ENCODE measurements at places on chromosomes 13 and 19.

GRCh38 chr19:3112375-3113099 is 18.4 kb downstream of the GNA11 start:
- DNase-seq, result no peak
- no peak overlapping the region for H3K4me3 ChIP-seq
- H3K36me3 ChIP-seq, result peaks cover 11% of the 10 kb centered on the region
- no peaks in the 10 kb centered on the region for H3K27me3 ChIP-seq
- H3K4me1 ChIP-seq, result peaks cover 3% of the 10 kb centered on the region

- no peak overlapping the region for H3K27ac ChIP-seq
- H3K27me3 ChIP-seq, result no peaks in the 10 kb centered on the region
- H3K36me3 ChIP-seq, result peaks cover 39% of the 10 kb centered on the region
- no peak for DNase-seq
- no peaks in the 10 kb centered on the region for H3K4me1 ChIP-seq
- H3K4me3 ChIP-seq, result no peak overlapping the region
Observed at GRCh38 chr13:51361106-51361505, 21.6 kb downstream of the SERPINE3 start.

DNA sequence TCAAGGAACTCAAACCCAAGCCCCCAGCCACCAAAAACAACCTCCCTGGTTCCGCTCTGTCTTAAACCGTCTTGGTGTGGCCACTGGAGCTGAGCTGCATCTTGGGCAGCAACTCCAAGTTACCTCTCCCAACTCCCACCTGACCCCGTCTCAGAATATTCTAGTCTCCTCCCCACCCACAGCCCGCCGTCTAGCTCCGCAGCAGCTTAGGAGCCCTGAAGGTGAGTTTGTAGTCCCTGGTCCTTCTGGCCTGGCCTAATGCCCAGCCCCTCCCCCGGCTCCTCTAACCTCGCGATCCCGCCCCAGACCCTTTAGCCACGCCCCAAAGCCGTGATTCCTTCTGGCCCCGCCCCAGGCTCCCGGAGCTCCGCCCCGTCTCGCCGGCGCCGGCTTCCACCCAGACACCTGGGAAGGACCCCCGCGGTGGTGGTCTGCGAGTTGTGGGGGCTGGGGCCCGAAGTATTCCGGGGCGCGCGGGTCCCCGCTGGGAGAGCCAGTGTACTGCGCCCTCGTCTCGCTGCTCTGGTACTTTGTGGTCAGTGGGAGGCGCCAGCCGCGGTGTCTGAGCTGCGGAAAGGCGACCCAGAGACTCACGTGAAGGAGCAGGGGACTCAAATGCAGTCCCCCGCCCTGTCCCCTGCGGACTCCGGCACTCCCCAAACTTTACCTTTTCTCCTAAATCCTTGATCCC is 2.5 kb upstream of the LHB start:
- H3K4me3 ChIP-seq, result peak overlapping the region; percentile 37
- no peaks in the 10 kb centered on the region for H3K4me1 ChIP-seq
- DNase-seq, result no peak
- peaks cover 18% of the 10 kb centered on the region for H3K36me3 ChIP-seq
- no peaks in the 10 kb centered on the region for H3K27me3 ChIP-seq
- H3K27ac ChIP-seq, result no peak overlapping the region

DNA sequence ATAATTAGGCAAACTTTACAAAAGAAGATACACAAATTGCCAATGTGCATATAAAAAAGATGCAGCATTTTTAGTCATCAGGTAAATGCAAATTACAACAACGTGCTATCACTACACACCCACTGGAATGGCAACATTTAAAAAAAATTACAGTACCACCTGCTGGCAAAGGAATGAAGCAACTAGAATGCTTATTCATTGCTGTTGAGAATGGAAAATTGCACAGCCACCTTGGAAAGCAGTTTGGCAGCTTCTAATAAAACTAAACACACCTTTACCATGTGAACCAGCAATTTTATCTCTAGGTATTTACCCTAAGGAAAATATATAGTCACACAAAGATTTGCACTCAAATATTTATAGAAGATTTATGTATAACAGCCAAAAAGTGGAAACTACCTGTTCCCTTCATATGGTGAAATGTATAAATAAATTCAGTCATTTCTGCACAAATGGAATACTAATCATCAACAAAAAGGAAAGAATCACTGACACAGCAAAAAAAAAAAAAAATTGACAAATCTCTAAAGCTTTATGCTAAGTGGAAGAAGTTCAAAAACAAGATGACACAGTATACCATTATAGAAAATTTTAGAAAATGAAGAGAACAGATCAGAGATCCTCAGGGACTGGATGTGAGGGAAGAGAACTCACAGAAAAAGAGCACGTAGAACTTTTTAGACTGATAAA is 30.3 kb downstream of the OXGR1 start:
- H3K27ac ChIP-seq, result no peak overlapping the region
- H3K36me3 ChIP-seq, result no peaks in the 10 kb centered on the region
- no peak for DNase-seq
- no peak overlapping the region for H3K4me3 ChIP-seq
- no peaks in the 10 kb centered on the region for H3K4me1 ChIP-seq

GRCh38 chr13:113192279-113192678 is 16.2 kb downstream of the PCID2 start:
- no peak for DNase-seq
- peaks cover 95% of the 10 kb centered on the region for H3K36me3 ChIP-seq
- H3K4me3 ChIP-seq, result no peak overlapping the region

DNA sequence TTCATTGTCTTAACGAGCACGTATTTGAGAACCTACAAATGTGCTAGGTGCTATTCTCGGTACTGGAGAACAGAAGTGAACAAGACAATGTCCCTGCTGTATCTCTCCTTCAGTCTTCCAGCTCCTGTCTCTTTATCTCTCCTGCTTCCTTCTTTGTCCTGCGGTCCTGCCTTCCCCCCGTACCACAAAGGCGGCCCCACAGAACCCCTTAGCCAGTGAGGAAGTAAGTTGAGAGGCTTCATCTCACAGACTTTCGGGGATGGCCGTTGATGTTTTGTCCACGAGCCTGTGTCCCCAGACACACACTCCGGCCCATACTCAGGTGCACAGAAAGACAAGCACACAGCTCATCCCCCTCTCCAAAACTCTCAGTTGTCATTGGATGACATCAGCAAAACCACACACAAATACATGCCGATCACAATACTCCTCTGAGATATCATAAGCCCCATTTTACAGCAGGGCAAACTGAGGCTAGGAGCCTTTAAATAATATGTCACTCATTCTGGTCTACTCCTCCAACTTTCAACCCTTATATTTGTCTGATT is 507 bp upstream of the SWSAP1 start:
- peaks cover 7% of the 10 kb centered on the region for H3K36me3 ChIP-seq
- no peaks in the 10 kb centered on the region for H3K4me1 ChIP-seq
- no peaks in the 10 kb centered on the region for H3K27me3 ChIP-seq
- peak overlapping the region; percentile 94 for H3K27ac ChIP-seq
- DNase-seq, result no peak

DNA sequence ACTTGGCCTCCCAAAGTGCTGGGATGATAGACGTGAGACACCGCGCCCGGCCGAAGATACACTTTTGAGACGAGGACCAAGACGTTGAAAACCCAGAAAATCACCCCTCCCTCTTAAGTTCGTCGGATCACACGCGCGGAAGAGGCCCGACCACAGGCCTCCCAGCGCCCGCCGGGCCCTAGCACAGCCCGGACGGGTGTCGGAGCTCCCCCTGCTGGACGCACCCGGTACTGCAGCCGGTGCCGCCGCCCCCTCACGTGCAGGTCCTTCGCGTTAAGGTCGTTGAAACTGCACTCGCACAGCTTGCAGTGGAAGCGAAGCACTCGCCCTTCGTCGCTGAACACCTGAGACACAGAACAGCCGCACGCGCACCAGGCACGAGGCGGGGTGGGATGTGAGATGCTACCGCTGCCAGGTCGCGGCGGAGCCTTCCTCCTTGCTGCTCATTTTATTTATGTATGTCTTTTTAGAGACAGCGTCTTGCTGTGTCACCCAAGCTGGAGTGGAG is 35.7 kb upstream of the MATK start:
- no peak for DNase-seq
- H3K27me3 ChIP-seq, result peaks cover 65% of the 10 kb centered on the region
- H3K4me3 ChIP-seq, result no peak overlapping the region
- peaks cover 6% of the 10 kb centered on the region for H3K4me1 ChIP-seq
- H3K36me3 ChIP-seq, result no peaks in the 10 kb centered on the region

DNA sequence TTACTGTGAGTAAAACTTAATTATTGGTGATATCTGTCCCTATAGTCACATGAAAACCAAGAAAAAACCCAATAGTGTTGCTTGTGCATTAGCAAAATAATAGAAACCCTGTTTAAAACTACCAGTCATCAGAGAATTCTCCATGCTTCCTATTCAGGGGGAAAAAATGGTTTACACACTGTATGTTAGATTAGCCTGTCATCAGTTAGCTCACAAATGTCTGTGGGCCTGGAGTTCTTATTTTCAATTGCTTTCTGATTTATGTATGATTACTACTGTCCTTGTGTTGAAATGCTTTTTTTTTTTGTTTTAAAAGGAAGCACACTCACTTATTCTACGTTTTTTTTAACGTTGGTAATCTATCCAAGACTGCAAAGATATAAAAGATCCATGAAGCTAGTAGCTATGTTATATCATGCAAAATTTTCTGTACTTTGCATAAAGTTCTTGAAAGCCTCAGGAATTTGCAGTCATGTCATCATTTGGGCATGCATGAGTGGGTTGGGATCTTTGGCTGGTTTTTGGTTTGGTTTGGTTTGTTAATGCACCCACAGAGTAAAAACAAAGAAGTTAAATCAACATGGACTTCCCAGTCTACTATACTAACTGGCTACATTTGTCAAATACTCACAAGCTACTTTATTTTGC is 25.9 kb downstream of the RXFP2 start:
- peak overlapping the region; percentile 77 for H3K27ac ChIP-seq
- H3K4me1 ChIP-seq, result peaks cover 39% of the 10 kb centered on the region
- no peaks in the 10 kb centered on the region for H3K27me3 ChIP-seq
- no peaks in the 10 kb centered on the region for H3K36me3 ChIP-seq
- no peak for DNase-seq

DNA sequence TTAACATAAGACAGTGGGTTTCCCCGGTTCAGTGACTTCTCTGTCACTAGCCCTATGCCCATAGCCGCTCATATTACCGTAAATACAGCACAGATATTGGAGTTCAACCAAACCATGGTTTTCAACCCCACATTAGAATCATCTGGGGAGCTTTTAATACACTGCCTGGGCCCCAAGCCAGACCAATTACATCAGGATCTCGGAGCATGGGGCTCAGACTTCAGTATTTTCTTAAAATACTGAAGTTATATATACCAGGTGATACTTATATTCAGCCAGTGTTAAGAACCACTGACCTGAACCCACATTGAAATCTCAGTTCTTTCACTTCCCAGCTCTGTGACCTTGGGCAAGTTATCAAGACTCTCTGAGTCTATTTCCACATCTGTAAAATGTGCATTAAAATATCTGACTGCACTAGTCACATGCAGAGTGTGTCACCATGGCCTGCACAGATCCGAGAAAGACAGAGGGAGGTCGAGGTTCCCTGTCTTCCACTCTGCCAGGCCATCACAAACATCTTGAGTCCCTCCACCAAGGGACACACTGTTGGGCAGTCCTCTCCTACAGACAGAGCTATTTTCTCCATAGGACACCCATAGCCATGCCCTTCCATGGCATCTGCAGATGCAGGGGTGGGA is 32.2 kb upstream of the IPO5 start:
- H3K36me3 ChIP-seq, result no peaks in the 10 kb centered on the region
- H3K27me3 ChIP-seq, result no peaks in the 10 kb centered on the region
- no peak overlapping the region for H3K27ac ChIP-seq

DNA sequence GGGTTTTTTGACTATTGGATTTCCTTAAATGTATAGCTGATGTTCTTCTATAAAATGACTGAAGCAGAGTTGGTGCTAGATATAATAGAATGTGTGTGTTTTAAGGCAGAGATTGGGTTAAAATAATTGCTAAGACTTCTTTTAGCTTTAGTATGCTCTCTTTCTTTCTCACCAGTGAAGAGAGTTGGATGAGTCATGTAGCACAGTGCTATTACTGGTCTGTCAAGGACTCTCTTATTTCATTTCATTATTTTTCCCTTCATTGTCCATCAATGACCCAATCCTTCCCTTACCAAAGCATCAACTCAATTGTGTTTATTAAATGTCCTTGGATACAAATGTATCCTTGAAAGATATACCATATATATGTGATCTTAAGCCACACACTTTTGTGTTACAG is 268.9 kb downstream of the IRS2 start:
- no peak overlapping the region for H3K4me3 ChIP-seq
- no peaks in the 10 kb centered on the region for H3K27me3 ChIP-seq
- no peak overlapping the region for H3K27ac ChIP-seq
- no peaks in the 10 kb centered on the region for H3K4me1 ChIP-seq
- no peak for DNase-seq

DNA sequence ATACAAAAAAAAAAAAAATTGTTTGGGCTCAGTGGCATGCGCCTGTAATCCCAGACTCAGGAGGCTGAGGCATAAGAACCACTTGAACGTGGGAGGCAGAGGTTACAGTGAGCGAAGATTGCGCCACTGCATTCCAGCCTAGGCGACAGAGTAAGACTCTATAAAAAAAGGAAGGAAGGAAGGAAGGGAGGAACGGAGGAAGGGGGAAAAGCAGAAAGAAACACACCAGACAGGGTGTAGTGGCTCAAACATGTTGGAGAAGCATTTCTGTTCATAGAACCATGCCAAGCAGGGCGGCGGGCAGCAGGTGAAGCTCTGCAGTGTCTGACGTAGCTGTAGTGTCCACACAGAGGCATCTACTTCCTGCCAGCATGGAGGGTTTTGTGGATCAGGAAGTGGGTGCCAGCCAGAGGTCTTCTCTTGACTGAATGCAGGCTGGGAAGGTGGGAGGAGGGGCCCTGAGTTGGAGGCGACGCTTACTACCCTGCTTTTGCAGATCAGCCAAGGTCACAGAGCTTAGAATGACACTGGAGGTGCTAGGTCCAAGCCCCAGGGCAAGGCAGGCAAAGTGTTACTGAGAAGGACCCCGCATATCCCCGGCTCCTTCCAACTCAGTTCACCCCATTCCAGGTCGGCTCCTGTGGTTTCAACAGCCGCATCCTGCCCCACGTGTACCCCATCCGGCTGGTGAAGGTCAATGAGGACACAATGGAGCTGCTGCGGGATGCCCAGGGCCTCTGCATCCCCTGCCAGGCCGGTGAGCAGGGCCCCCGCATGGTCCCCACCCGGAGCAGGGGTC is 11.6 kb upstream of the PGLS start:
- no peaks in the 10 kb centered on the region for H3K27me3 ChIP-seq
- H3K36me3 ChIP-seq, result peaks cover 15% of the 10 kb centered on the region

DNA sequence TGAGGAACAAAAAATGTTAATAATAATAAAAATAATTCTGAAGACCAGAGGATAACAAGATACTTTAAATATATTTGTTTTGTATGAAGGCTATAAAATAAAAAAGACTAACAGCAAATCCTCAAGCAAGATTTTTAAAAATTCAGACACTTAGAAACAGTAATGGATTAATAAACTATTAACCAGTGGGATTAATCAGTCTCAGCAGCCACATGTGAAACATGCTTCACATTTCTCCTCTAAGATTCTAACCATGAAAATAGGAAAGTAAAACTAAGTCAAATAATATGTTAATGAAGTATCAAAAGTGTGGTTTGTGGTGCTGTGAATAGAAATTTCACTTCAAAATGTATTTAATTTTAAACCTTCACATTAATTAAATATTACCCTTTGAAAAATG is 57.4 kb downstream of the KCNRG start:
- no peak for DNase-seq
- H3K4me1 ChIP-seq, result peaks cover 72% of the 10 kb centered on the region
- H3K36me3 ChIP-seq, result no peaks in the 10 kb centered on the region
- H3K4me3 ChIP-seq, result no peak overlapping the region
- H3K27ac ChIP-seq, result peak overlapping the region; percentile 96

- peak overlapping the region; percentile 84 for H3K27ac ChIP-seq
- no peaks in the 10 kb centered on the region for H3K4me1 ChIP-seq
- H3K36me3 ChIP-seq, result no peaks in the 10 kb centered on the region
- no peaks in the 10 kb centered on the region for H3K27me3 ChIP-seq
- no peak for DNase-seq
Observed at GRCh38 chr13:97224544-97225300, 2.6 kb downstream of the MBNL2 start.

All from tibial artery (tissue), 4 donors.